ENCODE measurements at places on chromosomes 2 and 18.
A peak's percentile ranks its signal among the peaks of the same experiment; 100 is the strongest.

- DNase-seq = no peak
Measured at GRCh38 chr2:133107058-133107815, 437.2 kb upstream of the LYPD1 start.

- no peak for DNase-seq
Measured at GRCh38 chr2:143361346-143361745, 232.1 kb downstream of the ARHGAP15 start.

DNA sequence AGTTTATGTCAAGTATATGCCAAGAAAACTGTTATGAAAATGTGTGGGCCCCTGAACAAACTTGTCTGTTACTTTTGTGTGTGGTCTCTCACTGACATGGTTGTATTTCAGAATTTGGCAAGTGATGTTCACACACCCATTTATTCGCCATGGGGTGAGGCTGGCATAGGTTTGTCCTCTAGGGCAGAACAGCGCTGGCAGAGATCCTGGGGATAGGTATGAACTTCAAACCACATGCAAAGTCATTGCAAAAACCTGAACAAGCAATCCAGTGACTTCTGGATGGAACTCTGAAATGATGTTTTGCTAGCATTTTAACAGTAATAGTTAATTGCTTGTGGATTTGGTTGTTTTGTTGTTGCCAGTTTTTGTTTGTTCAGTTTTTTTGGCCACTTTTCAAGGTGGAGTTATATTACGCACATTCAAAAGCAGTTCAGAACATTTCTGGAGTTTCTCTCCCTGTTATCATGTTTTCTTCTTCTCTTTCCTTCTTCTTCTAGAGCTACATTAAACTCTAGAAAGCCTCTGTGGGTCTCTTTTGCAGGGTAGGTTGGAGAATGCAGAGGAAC lies 78.5 kb downstream of the MDH1 start:
- no peak for DNase-seq

GRCh38 chr2:102832789-102833188 lies 71.0 kb downstream of the TMEM182 start:
- no peak for DNase-seq

GRCh38 chr18:66792466-66792865 lies 188.6 kb upstream of the CDH19 start:
- DNase-seq = no peak

- DNase-seq = no peak
Measured at GRCh38 chr2:42996528-42996927, 204.1 kb upstream of the HAAO start.

DNA sequence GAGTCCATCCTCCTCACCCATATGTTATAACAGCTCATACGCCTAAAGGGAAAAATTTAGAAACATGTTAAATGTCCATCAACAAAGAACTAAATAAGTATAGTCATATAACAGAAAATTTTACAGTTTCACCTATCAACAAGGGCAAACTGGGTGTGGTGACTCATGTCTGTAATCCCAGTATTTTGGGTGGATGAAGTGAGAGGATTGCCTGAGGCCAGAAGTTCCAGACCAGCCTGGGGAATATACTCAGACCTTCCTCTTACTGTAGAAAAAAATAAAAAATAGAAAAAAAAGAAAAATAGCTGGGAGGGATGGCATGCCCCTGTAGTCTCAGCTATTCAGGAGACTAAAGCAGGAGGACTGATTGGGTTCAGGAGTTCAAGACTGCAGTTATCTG lies 48.3 kb upstream of the GULP1 start:
- no peak for DNase-seq

DNA sequence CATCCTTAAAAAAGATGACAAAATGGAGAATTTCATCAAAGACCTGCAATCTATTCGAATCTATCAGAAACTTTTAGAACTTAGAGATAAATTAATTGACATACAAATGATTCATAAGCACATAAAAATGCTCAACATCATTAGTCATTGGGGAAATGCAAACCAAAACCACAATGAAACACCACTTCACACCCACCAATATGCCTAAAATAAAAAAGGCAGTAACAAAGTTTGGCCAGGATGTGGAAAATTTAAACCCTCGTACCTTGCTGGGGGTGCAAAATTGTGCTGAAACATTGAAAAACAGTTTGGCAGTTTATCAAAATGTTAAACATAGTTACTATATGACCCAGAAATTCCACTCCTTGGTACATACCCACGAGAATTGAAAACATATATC lies 11.5 kb upstream of the EIF2AK3 start:
- peak; percentile 43 for DNase-seq

Data from myocyte (in vitro differentiated cells).